ENCODE measurements at places on chromosomes 13 and 19. TPM values are rescaled to one million over a fixed set of nuclear protein-coding genes. Genes with fewer than 3 reads are reported as not detected.

ZNF524 gene
- total RNA-seq: 5.9 TPM

CD209 gene
- not detected for total RNA-seq

CYSLTR2 gene
- 0.30 TPM for total RNA-seq

OR4F17 gene
- total RNA-seq: not detected

AMER2 gene
- not detected for total RNA-seq

ZNF836 gene
- 4.7 TPM for total RNA-seq

SYCN gene
- total RNA-seq: not detected

ZNF132 gene
- 8.0 TPM for total RNA-seq

TMIGD2 gene
- total RNA-seq: not detected

IZUMO4 gene
- 0.89 TPM for total RNA-seq

LGALS7B gene
- total RNA-seq: not detected

ZNF730 gene
- 2.1 TPM for total RNA-seq

CEACAM4 gene
- not detected for total RNA-seq

FCAR gene
- total RNA-seq: not detected

GRIK5 gene
- total RNA-seq: under 0.01 TPM

GAPDHS gene
- total RNA-seq: not detected

RGL3 gene
- total RNA-seq: not detected

ZNF829 gene
- total RNA-seq: 2.6 TPM

PCDH8 gene
- total RNA-seq: not detected

SERPINE3 gene
- 0.05 TPM for total RNA-seq

NKG7 gene
- not detected for total RNA-seq

URAD gene
- total RNA-seq: not detected

CC2D1A gene
- total RNA-seq: 14.3 TPM

FCHO1 gene
- total RNA-seq: not detected

PLIN5 gene
- total RNA-seq: not detected

HS6ST3 gene
- under 0.01 TPM for total RNA-seq

GPC5 gene
- 0.30 TPM for total RNA-seq

VMAC gene
- total RNA-seq: 3.5 TPM

CEACAM20 gene
- total RNA-seq: not detected

FXYD3 gene
- not detected for total RNA-seq

SYT5 gene
- not detected for total RNA-seq

MIR17HG gene
- total RNA-seq: 7.1 TPM

FFAR1 gene
- not detected for total RNA-seq

SIGLEC12 gene
- not detected for total RNA-seq

PLIN4 gene
- total RNA-seq: not detected

ZNF568 gene
- total RNA-seq: 11.5 TPM

FGF21 gene
- not detected for total RNA-seq

ZNF575 gene
- 0.30 TPM for total RNA-seq

IRGC gene
- total RNA-seq: not detected

TNFRSF19 gene
- 2.4 TPM for total RNA-seq

FLT1 gene
- total RNA-seq: 211 TPM

RNF17 gene
- total RNA-seq: not detected

TIMM50 gene
- total RNA-seq: 64.5 TPM

OR7D2 gene
- total RNA-seq: not detected

ZNF682 gene
- 3.5 TPM for total RNA-seq

MTRF1 gene
- 10.8 TPM for total RNA-seq

GSX1 gene
- not detected for total RNA-seq
